Activated T-helper 1 cell treated with anti-CD3 and anti-CD28 coated beads, Interleukin-12 subunit alpha, Interleukin-12 subunit beta, Interleukin-2, Interleukin-4 antibody, amounts not matched to agents 30 ng/mL and 10 ng/mL and 1 ng/mL, durations not matched to agents 14 hours and 24 hours and 36 hours (primary cell): ENCODE measurements at places on chromosomes 3 and 15. TPM values are rescaled to one million over a fixed set of nuclear protein-coding genes. Genes with fewer than 3 reads are reported as not detected.
A peak's percentile ranks its signal among the peaks of the same experiment; 100 is the strongest.

The CLDN18 gene
- total RNA-seq: not detected in 2 replicates

DNA sequence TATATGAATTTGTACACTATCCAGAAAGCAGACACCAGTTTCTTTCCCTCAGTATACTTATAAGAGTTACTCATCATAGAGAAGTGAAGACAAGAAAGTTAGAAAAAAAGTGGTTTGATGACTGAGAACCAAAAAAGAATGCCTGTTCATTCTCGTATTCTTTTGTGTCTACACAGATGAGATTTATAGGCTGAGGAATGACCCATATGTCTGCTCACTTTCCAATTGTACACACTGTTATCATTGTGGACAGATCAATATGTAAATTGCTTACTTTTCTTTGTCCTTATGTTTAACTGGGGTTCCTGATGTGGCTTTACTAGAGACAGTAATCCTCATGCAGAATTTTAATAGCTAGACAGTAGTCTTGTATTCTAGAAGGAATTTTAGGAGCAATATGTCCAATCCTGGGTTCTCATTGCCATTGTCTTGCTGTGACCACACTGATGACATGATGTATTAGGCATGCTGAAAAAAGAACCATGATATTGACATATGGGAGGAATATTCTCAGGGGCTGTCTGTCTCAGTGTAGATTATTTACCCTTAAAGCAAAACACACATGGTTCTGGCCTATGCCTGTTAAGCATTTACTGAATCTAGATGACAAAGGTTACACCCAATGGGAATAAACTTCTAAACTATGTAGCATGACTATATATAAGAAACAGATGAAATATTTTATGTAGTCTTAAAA lies 669.7 kb downstream of the ROBO1 start:
- no peaks in the 10 kb centered on the region for H3K4me1 ChIP-seq
- H3K4me3 ChIP-seq: no peak overlapping the region
- H3K36me3 ChIP-seq: no peaks in the 10 kb centered on the region
- H3K27ac ChIP-seq: no peak overlapping the region

The CHST2 gene
- total RNA-seq: 11.3 and 11.4 TPM in 2 replicates

GRCh38 chr15:66496951-66497501 lies 536 bp downstream of the SNAPC5 start:
- DNase-seq: no peak
- H3K36me3 ChIP-seq: peaks cover 79% of the 10 kb centered on the region
- H3K27me3 ChIP-seq: no peaks in the 10 kb centered on the region
- H3K4me3 ChIP-seq: peak overlapping the region; percentile 98
- H3K4me1 ChIP-seq: peaks cover 48% of the 10 kb centered on the region
- peak overlapping the region; percentile 94 for H3K27ac ChIP-seq

DNA sequence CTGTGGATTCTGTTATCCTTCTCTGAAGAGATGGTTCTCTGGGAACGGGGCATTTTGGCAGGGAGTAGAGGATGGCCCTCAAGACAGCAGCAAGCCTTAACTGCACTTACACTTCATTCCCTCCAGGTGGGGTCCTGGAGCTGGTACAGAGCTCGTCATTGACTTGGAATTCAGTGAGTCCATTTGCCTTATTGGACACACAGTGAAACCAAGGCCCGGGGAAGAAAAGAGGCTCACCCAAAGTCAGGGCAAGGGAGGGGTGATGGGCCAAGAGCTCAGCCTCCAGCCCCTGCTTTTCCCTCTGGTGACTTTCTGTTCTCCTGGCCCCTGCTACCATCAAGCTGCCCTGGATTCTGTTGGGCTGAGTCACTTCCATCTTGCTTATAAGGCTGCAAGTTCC lies 125.6 kb downstream of the ETFA start:
- H3K4me1 ChIP-seq: peaks cover 19% of the 10 kb centered on the region
- H3K27me3 ChIP-seq: peaks cover 37% of the 10 kb centered on the region
- H3K36me3 ChIP-seq: no peaks in the 10 kb centered on the region
- H3K27ac ChIP-seq: no peak overlapping the region
- H3K4me3 ChIP-seq: no peak overlapping the region

GRCh38 chr3:58299839-58300516 lies 6.1 kb upstream of the RPP14 start:
- no peak overlapping the region for H3K27ac ChIP-seq
- no peak overlapping the region for H3K4me3 ChIP-seq
- H3K36me3 ChIP-seq: no peaks in the 10 kb centered on the region
- no peaks in the 10 kb centered on the region for H3K4me1 ChIP-seq
- DNase-seq: no peak

The LYZL4 gene
- not detected in 2 replicates for total RNA-seq

- DNase-seq: no peak
- H3K27ac ChIP-seq: no peak overlapping the region
- H3K4me3 ChIP-seq: no peak overlapping the region
- peaks cover 29% of the 10 kb centered on the region for H3K27me3 ChIP-seq
- no peaks in the 10 kb centered on the region for H3K36me3 ChIP-seq
Measured at GRCh38 chr3:45781271-45781670, 15.1 kb downstream of the SLC6A20 start.

The FSIP1 gene
- 0.26 and 0.34 TPM in 2 replicates for total RNA-seq

DNA sequence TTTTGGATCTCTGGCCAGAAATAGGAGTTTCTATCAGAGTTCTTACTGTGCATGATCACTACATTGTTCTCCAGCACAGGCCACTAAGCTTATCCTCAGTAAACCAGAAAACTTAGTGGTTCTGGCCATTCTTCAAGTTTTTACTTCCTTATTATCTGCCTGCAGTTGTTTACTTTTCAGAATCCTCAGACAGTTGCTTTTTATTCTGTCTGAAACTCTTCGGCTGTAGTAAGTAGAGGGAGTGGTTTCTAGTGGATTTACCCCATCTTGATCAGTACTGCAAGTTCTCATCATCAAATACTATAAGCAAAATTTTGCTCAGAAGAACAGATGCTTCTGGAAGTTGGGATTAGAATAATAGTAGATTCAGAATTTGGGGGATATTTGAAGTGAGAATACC lies 193.0 kb upstream of the RARB start:
- DNase-seq: no peak
- no peaks in the 10 kb centered on the region for H3K27me3 ChIP-seq
- H3K4me3 ChIP-seq: no peak overlapping the region
- H3K4me1 ChIP-seq: no peaks in the 10 kb centered on the region
- no peak overlapping the region for H3K27ac ChIP-seq
- no peaks in the 10 kb centered on the region for H3K36me3 ChIP-seq

The ZNF385D gene
- total RNA-seq: not detected in 2 replicates

- H3K27me3 ChIP-seq: peaks cover 5% of the 10 kb centered on the region
- no peaks in the 10 kb centered on the region for H3K36me3 ChIP-seq
- no peak overlapping the region for H3K27ac ChIP-seq
- no peaks in the 10 kb centered on the region for H3K4me1 ChIP-seq
- H3K4me3 ChIP-seq: no peak overlapping the region
Measured at GRCh38 chr3:49616061-49616460, 58.1 kb upstream of the APEH start.

DNA sequence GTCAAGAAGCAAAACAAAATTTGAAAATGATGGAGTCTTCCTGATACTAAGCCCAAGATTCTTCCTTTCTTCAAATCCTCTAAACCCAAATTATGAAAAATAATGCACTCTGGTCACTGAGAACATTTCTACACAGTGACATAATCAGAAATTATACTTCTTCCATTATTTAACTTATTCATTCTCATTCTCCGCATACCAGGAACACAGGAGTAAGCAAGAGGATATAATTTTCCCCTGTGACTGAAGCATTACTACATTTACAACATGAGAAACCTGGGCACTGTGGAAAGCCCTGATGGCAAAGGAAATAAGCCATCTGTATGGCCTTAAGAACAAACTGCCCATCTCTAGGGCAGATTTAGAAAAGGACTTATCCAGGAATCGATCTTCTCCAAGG lies 47.0 kb downstream of the EXD1 start:
- no peaks in the 10 kb centered on the region for H3K36me3 ChIP-seq
- H3K27ac ChIP-seq: no peak overlapping the region
- no peak overlapping the region for H3K4me3 ChIP-seq
- H3K4me1 ChIP-seq: no peaks in the 10 kb centered on the region

DNA sequence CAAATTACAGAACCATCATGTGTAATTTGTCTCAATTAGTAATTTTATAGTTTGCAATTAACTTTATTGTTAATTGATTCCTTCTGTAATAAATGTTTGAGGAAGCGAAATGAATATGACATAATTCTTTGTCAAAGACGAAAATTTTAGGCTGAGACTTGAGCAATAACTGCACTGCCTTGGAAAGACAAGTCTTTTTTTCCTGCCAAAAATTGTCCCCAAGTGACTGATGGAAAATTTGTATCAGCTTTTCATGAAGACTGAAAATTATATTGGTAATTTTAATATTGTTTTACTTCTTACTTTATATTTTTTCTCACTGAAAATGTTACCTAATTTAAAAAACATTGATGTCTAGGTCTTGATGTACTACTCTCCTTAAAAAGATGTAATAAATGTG lies 622.6 kb downstream of the NLGN1 start:
- no peak for DNase-seq
- H3K27me3 ChIP-seq: no peaks in the 10 kb centered on the region
- H3K4me1 ChIP-seq: no peaks in the 10 kb centered on the region
- H3K4me3 ChIP-seq: no peak overlapping the region

DNA sequence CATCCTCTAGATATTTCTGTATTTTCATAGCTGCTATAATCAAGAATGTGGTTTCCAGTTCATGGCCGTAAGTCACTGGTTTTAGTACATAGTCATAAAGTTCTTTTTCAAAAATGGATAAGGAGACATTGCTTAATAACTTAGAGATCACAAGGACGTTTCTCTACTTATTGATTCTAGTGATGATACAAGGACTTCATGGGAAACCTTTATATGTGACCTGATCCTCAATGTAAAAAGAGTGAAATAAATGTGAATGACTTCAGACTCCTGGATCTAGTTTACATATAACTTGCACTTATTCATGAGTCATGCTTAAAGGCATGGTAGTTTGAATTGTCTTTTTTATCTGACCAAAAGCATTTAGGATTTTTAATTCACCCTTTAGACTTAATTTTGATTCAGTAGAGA lies 35.2 kb downstream of the TSC22D2 start:
- peaks cover 16% of the 10 kb centered on the region for H3K36me3 ChIP-seq
- no peak for DNase-seq
- no peak overlapping the region for H3K27ac ChIP-seq
- no peak overlapping the region for H3K4me3 ChIP-seq
- no peaks in the 10 kb centered on the region for H3K4me1 ChIP-seq

GRCh38 chr3:187558990-187559389 lies 111.2 kb downstream of the SST start:
- H3K27ac ChIP-seq: no peak overlapping the region
- no peaks in the 10 kb centered on the region for H3K4me1 ChIP-seq
- H3K36me3 ChIP-seq: no peaks in the 10 kb centered on the region

DNA sequence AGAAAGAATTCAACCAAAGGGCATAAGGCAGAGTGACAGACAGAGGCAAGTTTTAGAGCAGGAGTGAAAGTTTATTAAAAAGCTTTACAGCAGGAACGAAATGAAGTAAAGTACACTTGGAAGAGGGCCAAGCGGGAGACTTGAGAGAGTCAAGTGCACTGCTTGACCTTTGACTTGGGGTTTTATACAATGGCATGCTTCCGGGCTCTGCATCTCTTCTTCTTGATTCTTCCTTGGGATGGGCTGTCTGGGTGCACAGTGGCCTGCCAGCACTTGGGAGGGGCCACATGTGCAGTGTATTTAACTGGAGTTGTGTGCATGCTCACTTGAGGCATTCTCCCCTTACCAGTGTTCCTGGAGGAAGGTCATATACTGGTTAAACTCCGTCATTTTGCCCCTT lies 30.4 kb upstream of the KLHL25 start:
- H3K4me1 ChIP-seq: no peaks in the 10 kb centered on the region
- H3K27me3 ChIP-seq: peaks cover 5% of the 10 kb centered on the region
- no peak overlapping the region for H3K27ac ChIP-seq
- H3K36me3 ChIP-seq: no peaks in the 10 kb centered on the region

- no peak overlapping the region for H3K27ac ChIP-seq
- no peak for DNase-seq
- H3K27me3 ChIP-seq: peaks cover 8% of the 10 kb centered on the region
- H3K36me3 ChIP-seq: no peaks in the 10 kb centered on the region
- no peaks in the 10 kb centered on the region for H3K4me1 ChIP-seq
Measured at GRCh38 chr15:78716651-78717050, 75.6 kb upstream of the CHRNB4 start.

DNA sequence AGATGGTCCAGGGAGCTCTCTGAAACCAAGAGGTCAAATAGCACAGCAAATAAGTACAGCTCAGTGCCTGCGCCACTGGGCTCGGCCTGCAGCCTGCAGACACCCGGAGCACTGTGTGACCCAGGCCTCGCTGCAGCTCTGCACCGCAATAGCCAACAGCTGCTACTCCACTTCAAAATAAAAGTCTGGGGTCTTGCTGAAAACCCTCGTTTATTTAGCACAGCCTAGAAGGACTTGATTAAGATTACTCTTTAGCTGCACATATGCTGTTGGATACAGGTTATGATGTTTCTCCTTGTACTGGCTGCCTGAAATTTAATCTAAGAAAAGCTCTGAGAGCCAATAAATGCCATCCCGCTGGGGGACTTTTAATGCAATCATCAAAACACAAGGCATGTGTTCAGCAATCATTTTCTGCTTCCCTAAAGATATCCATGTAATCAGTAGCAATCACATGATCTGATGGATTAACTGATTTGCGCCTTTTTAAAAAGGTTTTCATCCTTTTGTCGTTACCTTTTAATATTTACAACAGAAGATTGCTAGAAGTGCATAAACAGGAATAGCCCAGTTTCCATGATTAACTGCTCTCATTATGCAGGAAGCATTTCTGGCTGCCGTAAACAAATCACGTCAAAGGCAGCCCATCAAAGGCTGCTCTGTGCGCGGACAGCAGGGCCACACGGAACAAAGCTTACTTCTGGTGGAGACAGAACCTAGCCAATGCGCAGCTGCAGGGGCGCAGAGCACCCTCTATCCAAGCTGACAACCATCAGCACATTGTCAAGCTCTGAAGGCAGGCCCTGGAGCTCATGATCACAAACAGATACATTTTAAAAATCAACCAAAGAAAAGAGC lies 58.8 kb downstream of the CLASP2 start:
- H3K27ac ChIP-seq: no peak overlapping the region
- peaks cover 2% of the 10 kb centered on the region for H3K36me3 ChIP-seq
- DNase-seq: no peak
- H3K27me3 ChIP-seq: no peaks in the 10 kb centered on the region

- peaks cover 2% of the 10 kb centered on the region for H3K27me3 ChIP-seq
- no peak for DNase-seq
- H3K4me3 ChIP-seq: no peak overlapping the region
- H3K27ac ChIP-seq: no peak overlapping the region
- H3K4me1 ChIP-seq: peaks cover 66% of the 10 kb centered on the region
Measured at GRCh38 chr3:71103430-71103921, 480.1 kb downstream of the FOXP1 start.

DNA sequence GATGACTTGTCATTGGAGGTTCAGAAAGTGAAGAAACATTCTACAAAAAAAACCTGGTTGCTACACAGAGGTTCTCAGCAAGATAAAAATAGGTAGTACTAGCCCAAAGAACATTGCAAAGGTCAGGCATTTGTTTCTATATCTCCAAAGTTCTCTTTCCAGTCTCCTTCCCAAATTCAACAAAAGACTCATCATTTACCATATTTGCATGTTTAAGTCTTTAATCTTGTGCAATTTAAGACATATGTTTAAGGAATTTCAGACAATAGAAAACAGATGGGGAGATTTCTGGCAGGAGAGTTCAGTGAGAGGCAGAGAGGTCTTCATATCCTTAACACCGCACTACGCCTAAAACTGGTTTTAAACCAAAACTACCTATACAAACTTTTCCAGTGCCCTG lies 173.8 kb upstream of the THBS1 start:
- H3K27ac ChIP-seq: no peak overlapping the region
- no peak overlapping the region for H3K4me3 ChIP-seq
- peaks cover 12% of the 10 kb centered on the region for H3K4me1 ChIP-seq

The IGDCC3 gene
- total RNA-seq: not detected in 2 replicates

The TAGLN3 gene
- total RNA-seq: 0.78 and 1.1 TPM in 2 replicates
